ENCODE measurements at places on chromosomes 3 and 15. TPM values are rescaled to one million over a fixed set of nuclear protein-coding genes. Genes with fewer than 3 reads are reported as not detected.

DNA sequence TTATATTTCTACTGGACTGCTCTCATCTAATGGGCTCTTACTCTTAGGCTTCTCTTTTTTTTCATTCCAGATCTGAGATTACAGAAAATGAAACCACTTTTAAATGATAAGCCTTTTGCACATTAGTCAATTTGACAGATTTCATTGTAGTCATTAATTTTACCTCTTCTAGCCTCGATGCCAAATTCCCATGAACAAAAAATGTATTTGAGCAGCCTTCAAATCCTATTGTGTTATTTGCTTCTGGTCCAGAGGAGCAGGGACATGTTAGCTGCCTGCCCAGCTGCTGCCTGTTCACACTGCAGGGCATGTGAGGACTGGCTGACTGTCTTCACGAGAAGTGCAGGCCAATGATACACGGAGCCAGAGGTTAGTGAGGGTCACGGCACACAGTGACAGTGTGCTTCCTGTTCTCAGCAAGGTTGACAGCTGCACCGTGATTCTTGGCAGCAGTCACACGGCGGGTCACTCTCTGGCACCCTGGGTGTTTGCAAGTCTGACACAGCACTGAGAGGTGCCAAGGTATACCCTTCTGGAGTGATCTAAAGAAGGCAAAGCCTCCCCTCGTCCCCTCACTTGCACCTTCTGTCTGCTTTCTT is 40.8 kb downstream of the KAT2B start:
- no peak for DNase-seq

- DNase-seq: no peak
Measured at GRCh38 chr15:90497912-90498311, 31.8 kb upstream of the CRTC3 start.

ADGRG7 gene
- not detected for total RNA-seq

GRCh38 chr3:136885357-136886213 is 23.6 kb downstream of the NCK1 start:
- DNase-seq: no peak

DNA sequence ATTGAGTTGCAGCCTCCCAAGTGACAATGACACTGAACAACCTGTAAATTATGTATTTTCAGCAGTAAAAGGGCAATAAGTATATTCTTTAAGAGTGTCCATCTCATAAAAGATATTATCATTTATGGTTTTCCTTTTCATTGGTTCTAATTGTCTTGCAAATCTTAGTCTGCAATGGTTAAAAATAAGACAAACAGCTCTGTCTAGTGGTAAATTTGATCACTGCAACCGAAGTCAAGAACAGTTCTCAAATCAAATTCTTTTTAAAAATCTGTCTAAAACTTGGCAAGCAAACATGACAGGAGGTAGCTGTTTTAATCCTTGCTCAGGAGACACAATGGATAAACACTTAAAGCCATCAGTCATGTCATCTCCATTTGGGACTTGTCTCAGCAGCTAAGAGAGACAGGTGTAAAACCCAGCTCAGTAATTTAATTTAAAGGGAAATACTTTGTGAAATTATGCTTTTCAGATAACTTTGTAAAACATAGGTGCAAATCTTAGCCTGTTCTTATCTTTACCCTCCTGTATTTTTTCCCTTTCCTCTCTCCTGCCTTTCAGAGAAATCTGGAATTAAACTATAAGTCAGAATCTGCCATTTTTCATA is 150.3 kb upstream of the ARHGEF26 start:
- no peak for DNase-seq

GRCh38 chr15:73792415-73792814 is 39.3 kb upstream of the INSYN1 start:
- DNase-seq: no peak

DNA sequence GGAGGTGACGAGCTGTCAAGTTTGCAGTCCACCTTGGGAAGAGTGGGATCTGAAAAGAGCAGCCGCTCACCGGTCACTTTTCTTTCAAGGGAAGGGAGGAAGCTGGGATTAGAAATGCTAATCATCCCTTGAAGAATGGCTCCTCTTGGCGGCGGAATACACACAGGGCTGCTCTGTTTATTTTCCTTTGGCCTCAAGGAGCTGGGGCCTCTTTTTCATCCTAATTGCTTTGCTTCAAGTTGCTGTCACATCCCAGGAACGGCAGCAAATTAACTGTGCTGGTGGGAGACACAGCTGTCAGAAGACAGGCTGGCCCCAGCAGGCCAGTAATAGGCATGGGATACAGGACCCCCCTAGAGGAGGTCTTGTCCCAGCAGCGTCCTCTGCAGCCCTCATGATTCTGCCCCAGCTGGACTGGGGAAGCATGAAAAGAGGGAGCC is 6.7 kb downstream of the KBTBD13 start:
- DNase-seq: no peak

CFAP100 gene
- not detected for total RNA-seq

DNA sequence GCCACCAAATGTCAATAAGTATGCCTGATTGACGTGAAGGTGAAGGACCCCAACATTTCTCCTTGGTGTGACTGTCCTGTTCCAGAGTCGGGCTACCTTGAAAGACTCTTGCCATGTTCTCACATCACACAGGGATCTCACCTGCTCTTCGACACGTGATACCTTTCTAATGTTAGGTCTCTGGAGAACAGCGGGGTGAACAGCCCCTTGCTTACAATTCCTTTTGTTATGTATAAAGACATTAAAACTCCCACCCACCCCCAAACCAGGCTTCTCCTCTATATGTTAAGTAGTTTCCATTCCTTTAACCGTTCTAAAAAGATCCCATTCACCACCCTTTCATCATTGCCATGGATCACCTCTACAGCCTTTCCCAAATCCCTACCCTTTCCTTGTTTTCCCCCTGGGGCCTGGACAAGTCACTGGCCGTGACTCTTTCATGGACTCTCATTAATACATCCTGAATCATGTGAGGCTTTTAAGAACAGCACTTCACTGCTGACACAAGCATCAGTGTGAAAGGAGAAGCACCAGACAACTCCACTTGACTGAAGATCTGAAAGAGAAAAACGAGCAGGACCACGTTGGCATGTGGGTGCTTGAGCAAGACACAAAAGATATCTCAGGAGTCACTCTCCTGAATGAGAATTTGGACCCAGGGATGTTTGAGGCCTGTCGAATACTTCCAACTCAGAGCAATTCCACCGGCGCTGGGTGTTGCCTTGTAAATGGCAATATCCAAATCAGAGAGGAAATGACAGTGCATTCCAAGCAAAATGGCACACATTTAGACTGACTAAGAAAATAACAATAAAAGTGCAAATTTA is 115.0 kb downstream of the FOXP1 start:
- no peak for DNase-seq

UROC1 gene
- total RNA-seq: not detected

GRCh38 chr3:170524073-170524472 is 61.8 kb downstream of the SLC7A14 start:
- no peak for DNase-seq
